H54 (cell line): ENCODE measurements at places on chromosomes 7 and 10.
A peak's percentile ranks its signal among the peaks of the same experiment; 100 is the strongest.

DNA sequence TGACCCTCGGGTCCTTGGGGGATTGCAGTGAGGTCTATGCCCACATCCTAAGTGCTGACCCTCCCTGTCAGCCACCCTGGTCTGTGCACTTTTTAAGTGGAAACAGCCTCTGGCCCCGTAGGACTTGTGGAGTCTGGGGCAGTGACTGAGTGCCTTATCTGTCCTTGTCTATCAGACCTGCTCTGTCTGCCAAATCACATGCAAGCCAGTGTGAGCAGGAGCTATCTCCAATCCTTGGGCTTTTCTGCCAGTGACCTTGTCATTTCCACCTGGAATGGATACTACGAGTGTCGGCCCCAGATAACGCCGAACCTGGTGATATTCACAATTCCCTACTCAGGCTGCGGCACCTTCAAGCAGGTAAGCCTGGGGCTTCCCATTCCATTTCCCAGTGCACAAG lies 62.7 kb downstream of the C10orf120 start:
- DNase-seq, result no peak

- DNase-seq, result no peak
Measured at GRCh38 chr7:20075440-20075839, 141.7 kb downstream of the MACC1 start.

DNA sequence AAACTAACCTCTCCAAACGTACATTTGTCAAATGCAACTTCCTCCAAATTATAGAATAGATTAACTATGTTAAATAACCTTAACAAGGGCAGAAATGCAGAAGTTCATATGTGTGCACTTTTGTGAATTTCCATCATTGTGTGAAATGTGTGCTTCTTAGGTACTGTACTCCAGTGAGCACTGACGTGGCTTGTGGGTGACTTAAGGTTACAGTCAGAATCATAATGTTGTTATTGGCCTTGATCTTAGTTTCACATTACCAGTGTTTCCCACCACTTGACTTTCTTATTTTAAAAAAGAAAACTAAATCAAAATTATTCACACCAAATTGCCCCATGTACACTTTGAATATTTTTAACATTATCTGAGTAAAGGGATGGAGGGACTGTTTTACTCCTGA lies 155.1 kb upstream of the FZD8 start:
- no peak for DNase-seq

DNA sequence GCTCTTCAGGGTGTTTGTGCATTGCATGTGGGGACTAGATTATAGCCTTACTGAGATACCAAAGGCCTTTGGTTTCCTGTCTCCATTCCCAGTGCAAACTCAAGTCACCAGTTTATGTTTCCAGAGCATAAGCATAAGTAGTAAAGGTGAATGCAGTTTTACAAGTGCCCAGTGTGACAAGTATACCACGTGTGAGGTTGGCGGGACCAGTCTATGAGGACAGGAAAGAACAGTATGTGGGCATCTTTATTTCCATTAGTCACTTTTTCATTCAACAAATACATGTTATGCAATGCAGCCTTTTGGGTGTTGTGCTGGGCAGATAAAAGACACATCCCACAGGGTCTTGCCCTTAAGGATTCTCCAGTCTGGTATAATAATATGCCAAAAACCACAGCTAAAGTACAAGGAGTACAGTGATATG lies 146.5 kb downstream of the ARID5B start:
- DNase-seq, result no peak

DNA sequence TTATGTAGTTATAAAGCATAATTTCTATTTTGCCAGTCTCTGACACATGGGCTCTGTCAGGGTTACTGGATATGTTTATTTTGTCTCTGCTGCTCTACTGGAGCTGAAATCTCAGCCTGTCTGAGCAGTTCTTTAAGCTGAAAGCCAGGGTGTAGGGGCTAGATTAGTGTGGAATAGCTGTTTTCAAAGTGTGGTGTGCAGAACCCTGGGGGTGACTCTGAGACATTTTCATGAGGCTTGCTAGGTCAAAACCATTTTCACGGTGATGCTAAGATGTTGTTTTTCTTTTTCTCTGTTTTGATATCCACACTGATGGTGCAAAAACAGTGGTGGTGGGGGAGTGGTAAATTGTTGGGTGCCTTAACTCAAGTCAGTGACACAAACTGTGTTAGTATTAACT lies 45.5 kb downstream of the CREM start:
- no peak for DNase-seq

GRCh38 chr10:33494694-33495265 lies 160.3 kb upstream of the NRP1 start:
- no peak for DNase-seq

DNA sequence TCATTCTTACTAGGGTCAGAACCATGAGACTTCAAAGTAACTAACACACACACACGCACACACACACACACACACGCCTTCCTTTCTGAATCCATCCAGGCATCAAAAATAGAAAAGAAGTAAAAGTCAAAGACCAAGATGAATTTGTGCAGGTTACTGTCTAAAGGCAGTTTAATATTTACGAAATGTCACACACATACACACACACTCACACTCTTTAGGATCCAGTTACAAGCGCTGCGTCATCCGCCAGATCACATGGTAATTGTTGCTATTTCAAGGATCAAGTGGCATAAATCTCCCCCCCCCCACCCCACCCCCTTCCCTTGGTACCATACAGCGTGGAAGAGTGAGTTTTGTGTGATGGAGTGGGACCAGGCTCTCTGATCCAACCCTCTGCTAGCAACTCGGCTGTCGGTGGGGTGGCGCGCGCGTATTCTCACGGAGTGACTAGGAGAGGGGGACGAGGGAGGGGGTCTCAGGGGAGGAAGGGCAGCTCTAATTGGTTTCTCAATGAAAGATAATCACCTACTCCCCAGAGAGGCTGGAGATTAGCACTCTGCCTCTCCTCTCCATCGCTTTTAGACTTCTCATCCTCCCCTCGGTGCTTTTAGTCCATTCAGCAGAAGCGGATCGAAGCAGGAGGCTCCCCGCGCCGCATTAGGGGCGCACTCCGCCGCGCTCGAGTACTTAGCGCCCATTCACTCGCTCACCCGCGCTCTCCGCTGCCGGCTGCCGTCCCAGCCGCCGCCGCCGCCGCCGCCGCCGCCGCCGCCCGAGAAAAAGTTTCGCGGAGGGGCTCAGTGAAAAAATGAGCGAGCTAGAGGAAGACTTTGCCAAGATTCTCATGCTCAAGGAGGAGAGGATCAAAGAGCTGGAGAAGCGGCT lies 83.5 kb upstream of the PRKG1 start:
- no peak for DNase-seq

GRCh38 chr7:128727239-128727638 lies 11.9 kb upstream of the CALU start:
- no peak for DNase-seq

GRCh38 chr7:92755680-92756079 lies 80.7 kb downstream of the CDK6 start:
- DNase-seq, result no peak

- DNase-seq, result no peak
Measured at GRCh38 chr10:116722736-116723427, 19.5 kb downstream of the HSPA12A start.

DNA sequence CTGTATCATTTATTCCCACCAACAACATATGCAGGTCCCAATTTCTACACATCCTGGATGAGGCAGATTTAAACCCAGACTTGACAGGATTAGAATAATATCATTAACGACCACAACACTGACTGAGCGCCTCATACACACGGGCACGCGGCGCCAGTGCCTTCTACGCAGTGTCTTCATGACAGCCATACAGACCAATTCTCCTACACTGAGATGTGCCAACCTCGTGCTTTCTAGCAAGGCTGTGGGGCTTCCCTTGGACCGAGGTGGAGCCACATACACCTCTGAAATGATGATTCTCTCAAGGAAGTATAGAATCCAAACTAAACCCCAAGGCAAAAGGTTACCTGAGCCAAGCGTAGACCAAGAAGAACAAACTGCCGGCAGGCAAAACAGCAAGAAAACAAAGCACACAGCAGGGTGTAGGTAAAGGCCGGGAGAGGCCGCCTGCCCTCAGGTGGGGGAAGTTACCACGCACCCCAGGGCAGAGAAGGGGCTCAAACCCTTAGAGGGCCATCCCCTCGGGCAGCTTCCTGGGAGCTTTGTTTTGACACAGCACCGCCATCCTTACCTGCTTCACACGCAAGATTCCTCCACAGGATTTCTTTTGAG lies 75.8 kb downstream of the DLG5 start:
- DNase-seq, result no peak

DNA sequence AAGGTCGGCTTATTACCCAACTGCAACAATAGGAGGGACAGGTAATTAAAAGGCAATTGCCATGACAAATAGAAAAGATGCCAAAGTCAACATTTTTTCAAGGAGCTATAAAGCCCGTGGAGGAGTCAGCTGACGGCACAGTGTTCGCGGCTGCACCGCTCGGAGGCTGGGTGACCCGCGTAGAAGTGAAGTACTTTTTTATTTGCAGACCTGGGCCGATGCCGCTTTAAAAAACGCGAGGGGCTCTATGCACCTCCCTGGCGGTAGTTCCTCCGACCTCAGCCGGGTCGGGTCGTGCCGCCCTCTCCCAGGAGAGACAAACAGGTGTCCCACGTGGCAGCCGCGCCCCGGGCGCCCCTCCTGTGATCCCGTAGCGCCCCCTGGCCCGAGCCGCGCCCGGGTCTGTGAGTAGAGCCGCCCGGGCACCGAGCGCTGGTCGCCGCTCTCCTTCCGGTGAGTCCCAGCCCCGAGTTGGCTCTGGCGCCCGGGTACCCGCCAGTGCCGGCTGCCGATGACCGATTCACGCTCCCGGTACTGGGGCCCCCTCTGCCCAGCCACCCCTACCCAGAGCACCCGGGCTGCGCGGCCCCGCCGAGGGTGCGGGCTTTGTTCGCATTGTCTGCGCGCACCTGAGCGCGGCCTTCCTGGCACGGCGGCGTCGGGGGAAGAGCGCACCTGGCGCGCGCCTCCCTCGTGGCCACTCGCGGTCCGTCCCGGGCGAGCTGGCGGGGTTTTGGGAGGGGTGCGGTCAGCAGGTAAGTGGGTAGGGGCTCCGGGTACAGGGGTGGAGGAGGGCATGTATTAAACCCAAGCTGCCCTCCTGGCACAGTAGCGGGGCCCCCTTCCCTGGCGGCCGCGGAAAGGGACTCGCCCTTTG lies at the start of gene VWA2:
Gene VWA2 (plus strand): TSS at position 138 of the 877 bp plus-strand sequence. CDS start 9,460 bp downstream, outside the sequence.
- no peak for DNase-seq

DNA sequence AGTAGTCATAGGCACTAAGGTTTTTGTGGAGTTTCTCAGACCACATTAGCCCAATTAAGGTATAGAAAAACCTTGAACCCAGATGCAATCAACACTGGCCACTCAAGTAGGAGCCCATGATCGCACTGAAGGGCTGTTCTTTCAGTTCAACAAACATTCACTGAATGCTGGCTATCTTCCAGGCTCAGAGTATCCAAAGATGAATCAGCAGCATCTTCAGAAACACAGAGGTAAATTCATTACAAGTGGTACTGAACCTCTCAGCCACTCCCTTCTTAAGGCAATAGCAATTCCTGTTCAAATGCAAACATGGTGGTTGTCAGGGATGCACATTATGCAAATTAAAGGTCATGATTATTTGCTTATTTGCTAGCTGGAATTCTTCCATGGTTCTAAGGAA lies 17.1 kb downstream of the KCNK18 start:
- DNase-seq, result peak; percentile 28

DNA sequence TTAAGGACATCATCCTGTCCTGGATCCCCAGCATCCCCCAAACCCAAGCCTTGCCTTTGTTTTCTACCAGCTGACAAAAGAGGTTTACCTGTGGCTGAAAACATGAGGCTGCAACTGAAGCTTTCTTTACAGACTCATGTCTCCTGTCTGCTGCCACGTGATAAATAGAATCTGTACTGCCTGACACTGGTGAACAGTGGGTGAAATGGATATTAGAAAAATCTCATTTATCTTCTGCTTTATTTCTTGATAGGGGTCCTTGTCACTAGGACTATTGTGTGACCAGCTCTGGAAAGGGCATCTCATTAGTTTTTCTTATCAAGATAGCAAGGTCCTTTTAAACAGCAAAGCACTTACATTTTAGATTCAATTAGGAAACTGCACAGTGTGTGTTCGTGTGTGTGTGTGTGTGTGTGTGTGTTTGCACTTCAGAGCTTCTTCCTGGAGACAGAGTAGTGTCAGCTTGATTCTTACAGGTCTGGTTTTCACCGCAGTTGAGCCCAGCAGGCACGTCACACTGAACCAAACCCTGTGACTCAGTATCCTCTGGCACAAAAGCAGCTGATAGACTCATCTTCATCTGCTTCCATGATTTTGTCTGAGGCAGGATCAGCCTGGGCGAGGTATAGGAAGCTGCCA lies 373.5 kb upstream of the CELF2 start:
- no peak for DNase-seq

DNA sequence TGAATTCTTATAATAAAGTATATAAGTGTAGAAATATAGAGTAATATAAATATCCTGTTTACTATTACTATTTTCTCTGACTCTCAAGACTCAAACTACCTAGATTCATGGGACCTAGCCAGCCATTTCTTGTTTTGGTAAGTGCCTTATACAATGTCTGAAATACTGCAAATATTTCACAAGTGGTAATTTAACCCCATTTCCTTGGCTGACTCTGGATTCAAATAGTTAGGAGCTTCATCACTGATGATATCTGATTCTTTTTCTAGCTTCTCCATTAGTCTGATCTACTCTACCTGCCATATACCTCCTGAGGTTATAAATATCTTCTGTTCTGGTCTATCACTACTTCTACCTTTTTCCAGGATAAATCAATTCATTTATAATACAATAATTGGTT lies 6.4 kb upstream of the RALA start:
- no peak for DNase-seq

- DNase-seq, result no peak
Measured at GRCh38 chr10:113158183-113158582, 208.1 kb downstream of the TCF7L2 start.

GRCh38 chr7:92586403-92586802 lies 3.8 kb downstream of the FAM133B start:
- DNase-seq, result no peak

DNA sequence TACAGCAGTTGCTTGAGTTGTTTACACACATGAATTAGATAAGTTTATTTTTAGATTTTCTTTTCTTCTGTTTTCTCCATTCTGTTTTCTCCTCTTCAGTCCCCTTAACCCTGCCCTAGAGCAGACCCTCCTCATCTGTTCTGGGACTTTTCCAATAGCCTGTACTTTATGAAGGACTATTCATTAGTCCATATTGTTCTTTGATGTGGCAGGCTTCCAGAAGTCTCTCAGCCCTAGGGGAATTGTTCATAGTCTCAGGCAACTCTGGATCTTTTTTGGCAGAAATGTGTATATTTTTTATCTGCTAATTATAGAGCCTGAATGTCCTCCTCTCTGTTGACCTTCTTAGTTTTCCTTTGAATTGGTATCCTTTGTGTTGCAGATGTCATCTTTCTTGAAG lies 25.4 kb downstream of the KAT6B start:
- no peak for DNase-seq
